NCI-H146 (cell line): ENCODE measurements at places on chromosomes 16 and 17.

DNA sequence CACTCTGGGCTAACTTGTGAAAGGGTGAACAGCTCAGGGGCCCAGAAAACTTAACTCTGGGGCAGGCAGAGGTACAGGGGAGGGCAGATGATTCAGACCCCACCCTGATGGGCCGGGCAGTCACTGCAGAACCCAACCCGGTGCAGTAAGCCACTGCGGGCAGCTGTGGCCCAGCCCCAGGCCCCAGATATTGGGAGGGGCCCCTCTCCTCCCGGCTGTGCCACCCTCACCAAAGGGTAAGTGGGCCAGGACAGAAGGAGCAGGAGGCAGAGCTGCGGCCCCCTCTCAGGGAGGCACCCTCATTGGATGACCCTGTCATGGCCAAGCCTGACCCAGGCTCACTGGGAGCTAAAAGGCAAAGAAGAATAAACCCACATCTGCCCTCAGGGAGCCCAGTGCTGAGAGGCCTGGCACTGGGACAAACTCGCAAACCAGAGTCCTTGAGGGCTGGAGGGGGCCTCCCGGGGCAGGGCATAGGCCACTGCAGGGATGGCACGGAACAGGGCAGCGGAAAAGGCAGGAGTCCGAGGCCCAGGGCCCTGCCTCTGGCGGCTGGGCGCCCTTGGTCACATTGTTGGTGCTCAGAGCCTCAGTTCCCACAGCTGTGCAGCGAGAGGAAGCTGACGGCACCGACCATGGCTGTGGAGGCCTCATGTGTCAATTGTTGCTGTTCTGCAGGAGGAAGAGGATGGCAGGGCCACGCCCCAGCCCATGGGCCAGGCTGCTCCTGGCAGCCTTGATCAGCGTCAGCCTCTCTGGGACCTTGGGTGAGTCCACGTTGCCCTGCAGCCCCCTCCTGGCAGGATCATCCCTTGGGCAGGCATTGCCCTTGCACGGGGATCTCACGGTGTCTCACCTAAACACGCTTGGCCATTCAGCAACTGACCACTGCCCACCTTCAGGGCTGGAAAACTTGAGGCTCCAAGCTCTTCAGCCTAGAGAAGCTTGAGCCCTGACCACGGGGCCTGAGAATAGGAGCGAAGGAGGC is 3.1 kb downstream of the ITGB4 start:
- DNase-seq, result no peak

DNA sequence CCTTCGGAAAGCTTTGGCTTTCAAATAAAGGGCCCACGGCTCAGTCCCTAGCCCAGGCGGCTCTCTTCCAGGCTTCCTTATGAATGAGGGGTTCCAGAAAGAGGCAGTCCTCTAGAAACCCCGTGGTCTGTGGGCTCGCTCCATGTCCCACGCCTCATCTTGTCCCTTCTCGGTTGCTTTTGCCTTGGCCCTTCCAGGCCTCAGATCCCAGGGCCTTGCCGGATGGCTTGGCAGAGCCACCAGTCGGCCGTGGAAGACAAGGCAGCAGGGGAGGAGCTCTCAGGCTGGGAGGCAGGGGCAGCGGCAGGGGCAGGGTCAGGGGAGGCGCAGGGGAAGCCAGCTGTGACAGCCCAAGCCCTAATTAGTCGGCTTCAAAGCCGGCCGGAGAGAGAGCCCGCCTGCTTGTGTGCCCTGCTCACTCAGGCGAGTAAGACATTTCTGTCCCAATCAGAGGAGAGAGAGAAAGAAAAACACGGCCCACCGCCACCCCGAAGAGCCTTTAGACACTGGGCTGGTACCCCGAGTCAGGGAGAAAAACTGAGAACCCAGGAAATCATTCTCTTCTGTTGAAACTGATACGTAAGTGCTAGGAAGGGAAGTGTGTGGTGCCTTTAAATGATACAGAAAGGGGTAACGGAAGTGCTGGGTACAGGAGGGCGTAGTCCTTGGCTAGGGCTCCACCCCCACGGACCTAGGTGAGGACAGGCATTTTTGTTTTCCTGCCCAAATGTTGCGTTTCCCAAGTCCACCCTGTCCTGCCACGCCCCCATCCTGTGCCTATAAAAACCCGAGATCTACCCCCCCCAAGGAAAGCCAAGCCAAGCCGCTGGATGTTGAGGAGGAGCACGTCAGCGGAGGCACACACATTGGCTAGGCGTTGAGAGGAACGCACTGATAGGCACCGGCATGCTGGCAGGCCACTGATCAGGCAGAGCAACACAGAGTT is 27.8 kb upstream of the MEIOC start:
- DNase-seq, result peak; percentile 96

DNA sequence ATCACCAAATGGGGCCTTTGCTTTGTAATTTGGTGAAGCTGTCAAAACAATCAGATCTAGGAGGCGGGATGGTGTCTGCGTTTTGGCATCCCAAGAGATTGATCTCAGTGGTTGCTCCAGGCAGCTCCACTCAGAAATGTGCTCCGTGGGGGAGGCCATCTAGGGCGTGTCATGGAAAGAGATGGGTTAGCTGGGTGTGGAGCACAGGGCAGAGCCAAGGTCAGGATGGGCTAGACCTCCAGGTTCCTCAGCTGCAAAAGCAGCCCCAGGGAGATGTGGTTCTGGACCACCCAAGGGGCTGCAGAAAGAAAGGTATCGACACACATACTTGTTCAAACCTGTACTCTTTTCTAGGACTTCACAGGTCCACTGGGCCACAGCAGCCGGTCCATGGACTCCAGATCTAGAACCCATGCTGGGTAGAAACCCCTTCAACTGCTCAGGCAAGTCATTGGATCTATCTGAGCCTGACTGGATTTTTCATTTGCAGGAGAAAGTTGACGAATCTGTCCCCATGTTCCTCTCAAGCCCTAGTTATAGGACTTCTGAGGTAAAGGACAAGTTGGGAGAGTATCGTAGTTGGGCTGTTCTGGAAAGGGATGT is 270.2 kb upstream of the RPL38 start:
- no peak for DNase-seq

DNA sequence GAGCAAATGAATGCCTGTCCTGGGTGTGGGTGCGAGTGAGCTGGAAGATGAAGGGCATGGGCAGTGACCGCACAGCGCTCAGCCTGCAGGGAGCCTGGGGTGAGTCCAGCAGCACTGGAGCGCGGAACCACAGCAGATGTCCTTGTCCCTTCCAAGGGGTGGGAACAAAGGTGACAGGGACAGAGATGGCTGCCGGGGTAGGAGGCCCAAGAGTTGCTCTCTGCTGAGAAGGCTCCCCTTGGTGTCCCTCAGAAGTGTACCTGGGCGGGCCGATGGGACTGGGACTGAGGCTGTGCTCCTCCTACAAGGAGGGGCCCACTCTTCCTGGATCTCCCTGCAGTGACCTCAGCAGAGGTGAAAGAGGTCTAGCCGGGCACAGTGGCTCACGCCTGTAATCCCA is 7.6 kb upstream of the PGAP6 start:
- DNase-seq, result no peak

GRCh38 chr16:57513371-57514102 is 22.8 kb downstream of the CCDC102A start:
- no peak for DNase-seq

- DNase-seq, result no peak
These were observed 3.6 kb upstream of the UBE2I start for GRCh38 chr16:1305823-1306222.

GRCh38 chr16:27316038-27316680 is 2.4 kb downstream of the IL4R start:
- DNase-seq, result no peak

DNA sequence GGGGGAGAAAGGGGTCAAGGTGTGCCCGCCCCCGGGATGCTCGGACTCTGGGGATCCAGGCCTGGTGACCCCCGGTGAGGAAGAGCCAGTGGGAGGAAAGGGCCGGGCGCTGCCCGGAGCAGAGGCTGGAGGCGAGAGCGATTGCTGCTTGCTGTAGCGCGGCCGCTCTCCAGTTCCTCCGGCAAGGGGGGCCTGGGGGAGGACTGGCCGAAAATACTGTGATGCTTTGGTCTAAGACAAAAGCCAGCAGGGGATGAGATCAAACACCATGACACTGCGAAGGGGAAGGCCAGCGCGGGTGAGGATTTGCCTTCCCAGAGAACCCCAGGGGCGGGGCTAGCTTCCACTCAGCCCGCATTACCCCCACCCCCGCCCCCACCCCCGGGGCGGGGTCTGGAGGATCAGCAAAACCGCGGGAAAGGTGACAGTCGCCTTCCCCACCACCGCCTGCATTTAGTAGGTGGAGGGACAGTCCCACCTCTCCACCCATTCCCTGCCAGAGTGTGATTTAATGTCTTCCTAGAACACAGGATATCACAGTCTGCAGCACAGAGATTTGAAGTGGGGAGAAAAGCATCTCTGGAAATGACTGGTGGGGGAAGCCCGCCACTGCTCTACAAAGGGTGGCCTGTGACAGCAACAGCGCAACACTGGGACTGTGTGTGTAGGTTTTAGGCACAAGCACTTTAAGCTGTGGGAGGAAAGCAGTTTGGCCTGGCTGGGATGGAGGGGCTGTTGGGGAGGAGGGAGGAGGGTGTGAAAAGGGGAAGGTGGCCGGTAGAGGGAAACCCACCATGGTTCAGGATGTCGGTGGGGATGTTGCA is 25.7 kb downstream of the MRC2 start:
- peak; percentile 88 for DNase-seq

DNA sequence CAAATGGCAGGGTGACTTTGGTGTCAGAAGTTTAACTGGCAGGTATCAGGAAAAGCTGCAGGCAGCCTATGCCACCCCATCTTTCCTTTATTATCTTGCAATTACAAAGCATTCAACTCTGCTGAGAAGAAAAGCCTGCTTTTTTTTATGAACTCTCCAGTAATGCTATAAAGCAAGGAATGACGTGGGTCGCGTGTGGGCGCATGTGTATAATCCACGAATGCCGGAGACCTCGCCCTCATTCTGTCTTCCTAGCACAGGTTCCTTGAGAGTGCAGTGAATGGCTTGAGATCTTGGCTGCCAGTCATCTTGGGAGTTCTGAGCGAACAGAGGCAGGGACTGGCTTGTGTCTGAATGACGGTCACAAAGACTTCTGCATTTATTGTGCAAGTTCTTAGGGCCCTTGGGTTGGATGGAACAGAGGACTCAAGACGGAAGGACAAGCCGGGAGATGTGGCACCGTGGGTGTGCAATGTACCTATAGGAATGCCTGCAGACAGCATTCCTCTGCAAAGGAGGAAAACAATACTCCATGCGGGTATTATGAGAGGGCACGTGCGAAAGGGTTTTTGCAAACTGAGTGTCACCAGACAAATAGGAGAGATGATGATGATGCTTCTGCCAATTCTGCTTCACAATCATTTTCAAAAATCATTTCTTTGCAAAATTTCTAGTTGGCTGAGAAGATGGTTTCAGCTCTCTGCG is 96.1 kb upstream of the ELAC2 start:
- no peak for DNase-seq

- no peak for DNase-seq
These were observed 18.5 kb upstream of the BBS2 start for GRCh38 chr16:56538331-56538730.

DNA sequence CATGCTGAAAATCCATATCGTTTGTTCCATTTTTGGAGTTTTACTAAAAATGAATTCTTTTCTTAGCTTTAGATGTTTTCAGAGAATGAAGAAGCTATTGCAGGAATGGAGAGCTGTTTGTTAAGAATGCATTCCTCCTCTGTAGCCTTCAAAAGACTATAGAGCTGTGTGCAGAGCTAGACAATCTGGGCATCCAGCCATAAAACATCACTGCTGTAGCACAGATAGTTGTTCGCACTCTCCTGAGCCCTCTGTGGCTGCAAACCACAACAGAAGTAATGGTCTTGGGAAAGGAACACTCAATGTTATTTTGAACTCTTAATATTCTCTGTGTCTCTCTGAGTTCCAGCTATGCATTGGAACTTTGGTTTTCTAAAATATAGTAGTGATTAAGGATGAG is 4.9 kb downstream of the TNRC6C start:
- DNase-seq, result no peak

DNA sequence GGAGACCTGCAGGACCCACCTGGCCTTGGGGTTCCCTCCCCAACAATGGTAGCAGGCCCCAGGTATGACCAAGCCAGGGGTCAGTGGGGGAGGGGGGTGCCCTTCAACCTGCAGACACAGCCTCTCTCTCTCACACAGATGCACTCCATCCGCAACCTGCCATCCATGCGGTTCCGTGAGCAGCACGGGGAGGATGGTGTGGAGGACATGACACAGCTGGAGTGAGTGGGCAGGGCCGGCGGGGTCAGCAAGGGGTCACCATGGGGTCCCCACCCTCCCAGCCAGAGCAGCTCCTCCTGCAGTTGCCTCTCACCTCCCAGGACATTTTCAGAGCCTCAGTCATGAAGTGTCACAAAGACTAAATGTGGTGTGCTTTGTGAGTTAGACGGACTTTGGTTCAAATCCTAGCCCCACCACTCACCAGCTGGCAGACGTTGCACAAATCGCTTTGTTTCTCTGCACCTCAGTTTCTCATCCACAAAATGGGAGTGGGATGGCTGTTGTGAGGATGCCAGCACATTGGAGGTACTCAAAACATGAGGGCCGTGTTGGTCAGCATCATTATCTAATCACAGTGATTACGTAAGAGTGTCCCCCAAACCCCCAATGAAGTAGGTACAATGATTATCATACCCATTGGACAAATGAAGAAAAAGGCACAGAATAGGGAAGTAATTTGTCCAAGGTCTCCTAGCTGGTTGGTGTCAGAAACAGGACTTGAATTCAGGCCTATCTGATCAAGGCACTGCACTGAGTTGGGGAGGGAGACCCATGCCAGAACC is 16.0 kb downstream of the MYO15A start:
- no peak for DNase-seq

GRCh38 chr17:14225254-14225980 is 11.2 kb downstream of the CDRT15 start:
- no peak for DNase-seq

DNA sequence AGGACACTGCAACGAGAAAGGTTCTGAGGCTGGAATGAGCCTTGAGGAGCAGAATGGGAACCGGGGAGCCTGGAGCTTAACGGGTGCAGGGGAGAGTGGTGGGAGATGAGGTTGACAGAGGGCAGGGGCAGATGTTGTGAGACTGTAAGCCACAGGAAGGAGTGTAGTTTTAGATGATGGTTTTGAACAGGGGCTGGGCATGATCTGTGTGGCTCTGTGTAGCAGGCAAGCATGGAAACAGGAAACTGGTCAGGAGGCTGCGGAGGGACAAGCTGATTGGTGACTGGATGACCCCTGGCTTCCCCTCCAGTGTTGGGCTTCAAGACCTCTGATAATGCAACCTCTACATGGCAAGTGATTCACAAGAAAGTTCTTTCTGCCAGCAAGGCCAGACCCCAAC is 1.4 kb upstream of the CNGB1 start:
- DNase-seq, result no peak
